ENCODE measurements at places on chromosomes 7 and 10. TPM values are rescaled to one million over a fixed set of nuclear protein-coding genes. Genes with fewer than 3 reads are reported as not detected.

C10orf67 gene
- total RNA-seq, result 1.3 TPM

AMZ1 gene
- not detected for total RNA-seq

H2BK1 gene
- not detected for total RNA-seq

CDC14C gene
- not detected for total RNA-seq

CEP55 gene
- total RNA-seq, result 29.6 TPM

NPTX2 gene
- not detected for total RNA-seq

PNLIP gene
- total RNA-seq, result not detected

DNA sequence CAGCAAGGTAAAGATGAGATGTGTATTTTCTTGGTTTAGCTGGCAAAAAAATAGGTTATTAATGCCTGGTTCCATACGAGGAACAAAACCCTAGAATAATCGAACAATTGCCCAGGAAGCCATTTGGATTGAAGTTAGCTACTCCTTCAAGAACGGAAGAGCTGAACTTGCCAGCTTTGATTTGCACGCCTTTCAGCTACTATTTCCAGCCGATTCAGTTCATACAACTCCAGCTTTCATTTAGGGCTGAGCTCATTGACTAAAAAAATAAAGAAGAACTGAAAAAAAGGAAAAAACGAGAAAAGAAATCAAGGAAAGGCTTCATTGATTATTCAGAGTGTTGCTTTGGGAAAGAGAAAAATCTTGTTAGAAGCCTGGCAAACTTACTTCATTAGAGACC, 60.4 kb downstream of the PTN start:
- H3K36me3 ChIP-seq, result no peaks in the 10 kb centered on the region
- no peak overlapping the region for H3K27ac ChIP-seq
- H3K4me1 ChIP-seq, result no peaks in the 10 kb centered on the region

DNA sequence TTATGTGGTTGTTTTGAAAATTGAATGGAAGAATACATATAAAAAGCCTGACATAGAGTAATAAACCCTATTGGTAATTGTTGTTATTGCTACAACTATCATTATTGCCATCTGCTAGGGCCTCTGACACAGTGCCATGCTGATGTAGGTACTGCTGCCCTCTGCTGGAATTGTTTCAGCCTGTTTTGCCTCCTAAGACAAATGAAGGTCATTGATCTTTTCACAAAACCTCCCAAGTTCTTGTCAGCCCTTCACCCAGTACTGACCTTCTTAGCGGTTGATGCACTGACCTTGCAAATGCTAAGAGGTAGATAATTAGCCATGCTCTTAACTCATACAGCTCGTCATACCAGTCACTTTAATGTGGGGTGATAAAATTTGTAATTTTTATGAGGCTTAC, 975.2 kb downstream of the SORCS1 start:
- no peaks in the 10 kb centered on the region for H3K36me3 ChIP-seq
- no peak overlapping the region for H3K4me3 ChIP-seq
- H3K27me3 ChIP-seq, result no peaks in the 10 kb centered on the region

GRCh38 chr10:92290076-92290836, 622 bp downstream of the CPEB3 start:
- H3K27ac ChIP-seq, result 0 out of 2 replicates have a peak overlapping the region, but pooled peaks have one; percentile 4
- DNase-seq, result peak; percentile 6
- peak overlapping the region; percentile 89 for H3K4me3 ChIP-seq
- peaks cover 8% of the 10 kb centered on the region for H3K4me1 ChIP-seq
- H3K36me3 ChIP-seq, result no peaks in the 10 kb centered on the region
- no peaks in the 10 kb centered on the region for H3K27me3 ChIP-seq

GRCh38 chr7:93327006-93327633, 95.0 kb downstream of the VPS50 start:
- no peak overlapping the region for H3K4me3 ChIP-seq
- H3K27ac ChIP-seq, result no peak overlapping the region
- no peaks in the 10 kb centered on the region for H3K27me3 ChIP-seq
- peaks cover 11% of the 10 kb centered on the region for H3K4me1 ChIP-seq
- peak; percentile 8 for DNase-seq
- H3K36me3 ChIP-seq, result no peaks in the 10 kb centered on the region

DNA sequence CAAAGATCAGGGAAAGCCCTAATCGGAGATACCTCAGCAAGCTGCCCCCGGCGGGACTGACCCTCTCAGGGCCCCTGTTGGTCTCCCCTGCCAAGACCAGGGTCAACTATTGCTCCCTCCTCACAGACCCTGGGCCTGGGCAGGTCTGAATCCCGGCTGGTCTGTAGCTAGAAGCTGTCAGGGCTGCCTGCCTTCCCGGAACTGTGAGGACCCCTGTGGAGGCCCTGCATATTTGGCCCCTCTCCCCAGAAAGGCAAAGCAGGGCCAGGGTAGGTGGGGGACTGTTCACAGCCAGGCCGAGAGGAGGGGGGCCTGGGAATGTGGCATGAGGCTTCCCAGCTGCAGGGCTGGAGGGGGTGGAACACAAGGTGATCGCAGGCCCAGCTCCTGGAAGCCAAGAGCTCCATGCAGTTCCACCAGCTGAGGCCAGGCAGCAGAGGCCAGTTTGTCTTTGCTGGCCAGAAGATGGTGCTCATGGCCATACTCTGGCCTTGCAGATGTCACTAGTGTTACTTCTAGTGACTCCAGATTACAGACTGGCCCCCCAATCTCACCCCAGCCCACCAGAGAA, 24.1 kb downstream of the TBATA start:
- H3K27ac ChIP-seq, result no peak overlapping the region
- H3K36me3 ChIP-seq, result no peaks in the 10 kb centered on the region
- H3K4me1 ChIP-seq, result peaks cover 19% of the 10 kb centered on the region
- DNase-seq, result peak; percentile 58

GRCh38 chr10:10092581-10092980, 925.1 kb upstream of the CELF2 start:
- no peak overlapping the region for H3K27ac ChIP-seq
- no peak for DNase-seq
- H3K36me3 ChIP-seq, result no peaks in the 10 kb centered on the region

DNA sequence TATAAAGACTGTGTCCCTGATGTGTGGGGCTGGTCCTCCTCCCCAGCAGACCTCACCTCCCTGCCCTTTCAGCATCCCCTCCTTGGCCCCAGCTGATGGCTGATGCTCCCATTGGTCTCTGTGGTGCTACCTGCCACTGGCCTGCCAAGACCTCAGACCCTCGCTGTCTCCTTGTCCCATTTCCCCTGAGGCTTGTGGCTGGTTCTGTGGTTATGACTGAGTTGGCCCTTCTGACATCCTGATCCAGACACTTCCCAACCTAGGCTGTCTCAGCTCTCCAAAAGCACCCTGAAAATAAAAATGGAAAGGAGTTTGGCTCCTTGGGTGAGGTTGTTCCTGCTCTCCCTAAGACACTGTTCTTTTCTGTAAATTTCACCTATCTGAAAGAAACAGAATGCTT, 214.2 kb downstream of the RPS24 start:
- no peak overlapping the region for H3K27ac ChIP-seq
- H3K4me3 ChIP-seq, result no peak overlapping the region
- H3K4me1 ChIP-seq, result no peaks in the 10 kb centered on the region
- no peaks in the 10 kb centered on the region for H3K36me3 ChIP-seq

- H3K4me1 ChIP-seq, result no peaks in the 10 kb centered on the region
- H3K36me3 ChIP-seq, result no peaks in the 10 kb centered on the region
- no peak overlapping the region for H3K4me3 ChIP-seq
Observed at GRCh38 chr10:123689880-123690279, 23.7 kb downstream of the GPR26 start.

GRCh38 chr10:71527135-71527534, 130.4 kb downstream of the CDH23 start:
- no peak for DNase-seq
- H3K36me3 ChIP-seq, result no peaks in the 10 kb centered on the region
- H3K4me1 ChIP-seq, result no peaks in the 10 kb centered on the region
- H3K27me3 ChIP-seq, result no peaks in the 10 kb centered on the region
- no peak overlapping the region for H3K27ac ChIP-seq

Measured in PC-9 (cell line).